ENCODE measurements at places on chromosomes 2 and 18. TPM values are rescaled to one million over a fixed set of nuclear protein-coding genes. Genes with fewer than 3 reads are reported as not detected.

GRCh38 chr2:85168942-85169341, 35.8 kb downstream of the TCF7L1 start:
- DNase-seq = no peak

CCDC74B gene
- total RNA-seq = 7.4 TPM

PCBP1 gene
- total RNA-seq = 52.6 TPM

- DNase-seq = no peak
These were observed 631.7 kb downstream of the LRP1B start for GRCh38 chr2:141499123-141499522.

DSG2 gene
- total RNA-seq = 66.0 TPM

GRCh38 chr2:65458999-65459398, 26.6 kb upstream of the SPRED2 start:
- DNase-seq = no peak

DNA sequence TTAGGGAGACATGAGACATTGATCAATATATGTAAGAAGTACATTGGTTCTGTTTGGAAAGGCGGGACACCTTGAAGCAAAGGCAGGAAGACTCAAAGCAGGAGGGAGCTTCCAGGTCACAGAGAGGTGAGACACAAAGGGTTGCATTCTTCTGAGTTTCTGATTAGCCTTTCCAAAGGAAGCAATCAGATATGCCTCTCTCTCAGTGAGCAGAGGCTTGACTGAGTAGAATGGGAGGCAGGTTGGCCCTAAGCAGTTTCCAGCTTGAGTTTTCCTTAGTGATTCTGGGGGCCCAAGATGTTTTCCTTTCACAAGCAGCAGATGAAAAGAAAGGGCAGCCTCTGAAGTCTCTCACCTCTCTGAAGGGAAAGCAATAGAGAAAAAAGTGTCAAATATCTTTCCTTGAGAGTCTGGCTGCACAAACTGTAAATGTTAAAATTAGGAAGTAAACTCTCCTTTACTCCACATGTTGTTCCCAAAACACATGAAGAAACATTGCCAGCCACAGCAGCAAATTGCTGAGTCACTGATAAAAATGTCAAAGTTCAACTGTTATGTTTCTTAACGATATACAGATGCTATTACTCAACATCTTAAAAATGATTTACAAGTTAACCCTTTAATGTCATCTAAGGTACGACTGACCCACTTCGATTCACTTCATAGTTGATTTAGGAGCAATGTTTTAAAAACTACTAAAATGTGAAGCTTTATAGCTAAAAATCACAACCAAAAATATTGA, 40.3 kb downstream of the CYB5A start:
- no peak for DNase-seq

CDH19 gene
- total RNA-seq = not detected

CDH20 gene
- total RNA-seq = 0.31 TPM

- DNase-seq = peak; percentile 33
These were observed 929.2 kb upstream of the SOX11 start for GRCh38 chr2:4762951-4763376.

- DNase-seq = no peak
These were observed 82.9 kb upstream of the CDKL4 start for GRCh38 chr2:39326644-39327043.

CNGA3 gene
- not detected for total RNA-seq

DNA sequence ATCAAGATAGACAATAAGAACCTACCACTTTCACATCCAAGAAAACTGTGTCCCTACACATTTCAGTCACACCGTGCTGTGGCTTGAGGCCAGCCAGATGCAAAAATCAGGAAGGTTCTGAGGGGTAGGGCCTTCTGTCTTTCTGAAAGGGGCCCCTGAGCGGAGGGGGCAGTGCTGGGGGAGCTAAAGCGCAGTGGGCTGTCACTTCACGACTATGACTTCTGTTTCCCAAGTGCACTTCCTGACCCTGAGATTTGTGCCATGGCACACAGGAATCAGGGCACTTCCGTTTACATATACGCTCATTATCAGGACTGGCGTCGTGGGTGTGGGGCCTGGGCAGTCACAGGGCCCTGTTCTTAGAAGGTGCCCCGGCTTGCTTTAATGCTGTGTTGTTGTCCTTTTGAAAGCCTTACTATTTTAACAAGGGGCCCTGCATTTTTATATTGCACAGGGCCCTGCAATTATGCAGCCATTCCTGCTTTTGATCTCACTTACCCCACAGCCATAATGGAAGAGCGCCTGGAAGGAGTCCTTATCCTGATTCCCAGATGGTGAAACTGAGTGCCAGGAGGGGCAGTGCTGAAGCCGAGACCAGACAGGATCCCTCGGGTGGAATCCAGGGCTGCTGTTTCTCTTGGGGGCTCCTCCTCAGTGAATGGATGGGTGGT, 620 bp downstream of the NGEF start:
- DNase-seq = no peak

Data from H7 (cell line).